ENCODE measurements at places on chromosomes 1 and 21.

GRCh38 chr1:248710305-248710900 lies 7.8 kb upstream of the OR14I1 start:
- no peak for DNase-seq

DNA sequence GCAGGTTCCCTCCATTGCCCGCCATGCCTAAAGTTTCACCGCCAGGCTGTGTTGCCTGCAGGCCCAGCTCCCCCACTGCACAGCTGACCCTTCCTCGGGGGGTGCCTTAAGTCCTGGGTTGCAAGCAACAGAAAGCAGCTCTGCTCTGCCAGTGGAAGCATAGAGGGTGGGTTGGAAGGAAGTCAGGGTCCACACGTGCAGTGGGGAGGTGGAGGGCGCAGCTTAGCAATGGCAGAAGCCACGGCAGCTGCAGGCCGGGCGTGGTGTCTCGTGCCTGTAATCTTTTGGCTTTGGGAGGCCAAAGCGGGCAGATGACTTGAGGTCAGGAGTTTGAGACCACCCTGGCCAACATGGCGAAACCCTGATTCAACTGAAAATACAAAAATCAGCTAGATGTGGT lies 106.3 kb upstream of the TMEM51 start:
- no peak for DNase-seq

- no peak for DNase-seq
Observed at GRCh38 chr1:235450886-235451483, 53.3 kb downstream of the B3GALNT2 start.

DNA sequence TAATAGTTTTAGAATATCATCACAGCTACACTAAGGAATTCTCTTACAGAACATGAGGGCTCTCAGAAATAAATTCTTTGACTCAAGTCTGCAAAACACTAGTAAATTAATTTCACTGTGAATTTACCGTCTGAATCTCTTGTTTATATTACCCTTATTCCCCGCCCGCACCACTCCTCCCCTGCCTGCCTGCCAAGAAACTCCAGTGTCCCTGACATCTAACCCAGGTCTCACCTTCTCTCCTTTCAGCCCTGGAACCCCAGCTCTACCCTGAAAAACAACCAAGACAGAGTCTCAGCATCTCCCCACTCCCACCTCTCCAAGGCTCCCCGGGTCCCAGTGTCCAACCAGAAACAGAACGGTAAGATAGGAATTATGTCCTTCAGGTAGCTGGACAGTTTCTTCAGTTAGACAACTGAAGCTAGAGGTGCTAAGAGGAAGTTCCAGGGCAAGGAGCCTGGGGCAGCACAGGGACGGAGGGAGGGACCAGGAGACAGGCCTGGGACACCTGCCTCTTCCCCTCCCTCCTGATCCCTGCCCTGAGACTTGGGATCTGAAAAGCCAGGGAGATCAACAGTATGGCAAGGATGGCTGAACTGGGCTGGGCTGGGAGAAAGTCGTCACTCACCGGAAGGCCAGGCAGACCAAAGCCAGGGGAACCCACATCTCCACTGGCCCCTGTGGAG lies 15.4 kb downstream of the COL16A1 start:
- DNase-seq, result no peak

GRCh38 chr1:226881515-226882185 lies 11.2 kb downstream of the PSEN2 start:
- no peak for DNase-seq

GRCh38 chr1:119711804-119712341 lies at the start of gene PHGDH:
Gene PHGDH (plus strand): TSS chr1:119711934. CDS start chr1:119712023, 89 bp downstream.
- DNase-seq, result peak; percentile 31

GRCh38 chr1:211951856-211952255 lies 83.5 kb downstream of the INTS7 start:
- DNase-seq, result no peak

DNA sequence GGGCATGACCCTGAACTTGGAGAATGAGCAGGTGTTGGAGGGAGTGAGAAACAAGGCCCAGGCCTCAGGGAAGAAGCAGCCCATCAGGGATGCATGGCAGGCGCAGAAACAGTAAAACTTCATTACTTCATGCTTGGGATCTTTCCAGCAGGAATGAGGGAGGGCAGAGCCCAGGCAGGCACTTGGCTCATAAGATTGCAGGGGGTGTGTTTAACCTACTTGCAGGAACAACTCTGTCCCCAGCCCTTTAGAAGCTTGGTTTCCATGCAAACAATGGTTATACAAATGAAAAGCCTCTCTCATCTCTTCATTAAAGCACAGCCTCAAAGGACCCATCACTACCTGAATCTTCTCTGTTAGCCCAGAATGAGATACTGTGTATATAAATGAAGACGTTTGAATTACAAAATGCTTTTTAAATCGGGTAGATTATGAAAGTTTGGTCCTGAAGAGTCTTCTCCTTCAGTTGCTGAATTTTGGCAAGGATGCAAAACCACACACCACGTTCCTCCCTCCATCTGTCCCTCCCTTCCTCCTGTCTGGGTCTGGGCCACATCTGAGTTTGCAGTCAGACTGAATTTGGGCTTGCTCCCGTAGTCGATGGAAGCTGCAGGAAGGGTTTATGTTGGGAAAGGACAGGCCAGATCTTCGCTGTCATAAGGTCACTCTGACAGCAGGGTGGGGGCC lies 154.4 kb upstream of the KLHDC7A start:
- DNase-seq, result no peak

DNA sequence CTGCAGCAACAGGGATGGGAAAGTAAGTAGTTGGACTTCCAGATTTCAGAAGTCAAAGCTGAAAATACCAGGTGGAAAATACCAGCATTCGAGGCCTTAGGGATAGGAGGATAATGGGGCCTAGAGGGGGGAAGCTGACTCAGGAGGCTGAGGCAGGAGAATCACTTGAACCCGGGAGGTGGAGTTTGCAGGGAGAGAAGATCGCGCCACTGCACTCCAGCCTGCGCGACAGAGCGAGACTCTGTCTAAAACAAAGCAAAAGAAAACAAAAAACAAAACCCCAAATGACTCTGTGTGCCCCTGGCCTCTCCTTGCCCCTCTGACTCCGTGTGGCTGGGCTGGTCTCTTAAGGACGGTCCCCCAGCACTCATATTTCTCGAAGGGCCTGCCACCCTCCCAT lies 3.4 kb downstream of the SH2D2A start:
- DNase-seq, result no peak

GRCh38 chr1:201216395-201217085 lies 25.9 kb downstream of the IGFN1 start:
- no peak for DNase-seq

- peak; percentile 9 for DNase-seq
Observed at GRCh38 chr1:35222322-35223083, 29.6 kb upstream of the SFPQ start.

DNA sequence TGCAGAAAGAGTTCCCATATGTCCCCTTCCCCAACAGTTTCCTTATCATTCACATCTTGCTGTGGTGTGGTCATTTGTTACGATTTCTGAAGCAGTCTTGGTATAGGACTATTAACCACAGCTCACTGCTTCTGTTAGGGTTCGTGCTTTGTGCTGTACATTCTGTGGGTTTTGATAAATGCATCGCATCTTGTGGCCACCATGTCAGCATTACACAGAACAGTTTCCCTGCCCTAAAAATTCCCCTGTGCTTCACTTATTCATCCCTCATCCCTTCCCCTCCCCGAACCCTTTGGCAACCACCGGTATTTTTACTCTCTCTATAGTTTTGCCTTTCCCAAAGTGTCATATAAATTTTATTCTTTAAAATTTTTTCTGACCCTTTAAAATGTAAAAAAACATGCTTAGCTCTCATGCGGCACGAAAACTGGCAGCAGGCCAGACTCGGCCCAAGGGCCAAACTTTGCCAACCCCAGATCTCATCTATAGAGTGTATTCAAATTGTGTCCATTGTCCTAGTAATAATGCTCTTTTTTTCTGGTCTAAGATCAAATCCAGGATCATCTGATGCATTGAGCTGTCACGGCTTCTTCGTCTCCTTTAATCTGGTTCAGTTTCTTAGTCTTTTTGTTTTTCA lies 78.2 kb downstream of the SIM2 start:
- DNase-seq, result no peak

GRCh38 chr21:41799763-41800162 lies 32.9 kb upstream of the RIPK4 start:
- DNase-seq, result no peak

GRCh38 chr1:87236585-87236984 lies 92.1 kb upstream of the LMO4 start:
- DNase-seq, result no peak

GRCh38 chr1:2783069-2783434 lies 18.4 kb downstream of the TTC34 start:
- DNase-seq, result no peak

GRCh38 chr1:200880212-200880611 lies 7.4 kb downstream of the GPR25 start:
- no peak for DNase-seq

- no peak for DNase-seq
Observed at GRCh38 chr1:184035719-184036516, 1.6 kb downstream of the COLGALT2 start.

DNA sequence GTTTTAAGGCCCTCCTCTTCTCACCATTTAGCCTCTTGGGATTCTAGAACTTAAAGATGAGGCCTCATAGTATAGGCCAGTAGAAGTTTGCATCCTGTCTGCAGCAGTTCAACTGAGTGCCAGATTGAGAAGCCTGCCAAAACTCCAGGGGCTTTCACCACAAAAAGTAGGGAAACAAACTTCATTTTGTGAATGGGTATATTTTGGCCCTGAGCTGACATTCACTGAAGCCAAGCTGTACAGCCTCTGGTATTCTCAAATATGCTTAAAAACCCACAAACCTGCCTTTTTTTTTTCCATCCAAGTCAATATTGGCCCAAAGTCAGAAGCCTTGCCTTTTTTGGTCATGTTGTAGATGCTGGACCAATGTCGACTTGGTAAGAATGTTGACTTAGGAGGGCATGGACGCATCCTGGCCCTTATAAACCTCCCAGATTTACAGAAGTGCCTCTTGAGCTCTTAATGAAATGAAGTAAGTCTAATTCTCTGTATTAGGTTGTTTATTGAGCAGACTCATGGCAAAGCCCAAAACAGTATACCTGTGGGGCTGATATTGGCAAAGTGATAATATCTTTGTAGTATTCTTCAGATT lies 337.5 kb downstream of the CHRM3 start:
- no peak for DNase-seq

DNA sequence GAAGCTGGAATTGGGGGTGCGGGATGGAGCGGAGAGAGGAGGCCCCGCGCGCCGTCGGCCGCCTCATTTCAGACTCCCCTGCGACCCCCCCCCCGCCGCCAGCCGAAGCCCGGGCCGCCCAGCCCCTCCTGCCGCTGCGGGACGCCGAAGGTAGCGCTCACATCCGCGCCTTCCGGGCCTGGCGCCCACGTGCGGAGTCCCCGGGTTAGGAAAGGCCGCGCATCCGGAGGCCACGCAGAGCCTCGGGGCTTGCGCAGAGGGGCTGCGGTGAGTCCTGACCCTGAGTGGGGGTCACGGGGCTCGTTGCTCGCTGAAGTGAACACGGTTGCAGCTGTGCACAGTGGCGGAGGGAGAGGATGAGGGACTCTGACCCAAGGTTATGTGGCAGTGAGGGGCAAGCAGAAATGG lies 552 bp upstream of the ZNF496 start:
- peak; percentile 42 for DNase-seq

GRCh38 chr1:244791061-244791460 lies 44.4 kb upstream of the COX20 start:
- no peak for DNase-seq

- DNase-seq, result no peak
Observed at GRCh38 chr1:215895276-215895675, 328.2 kb downstream of the KCTD3 start.

GRCh38 chr1:196997423-196997822 lies 20.1 kb downstream of the CFHR5 start:
- DNase-seq, result no peak

DNA sequence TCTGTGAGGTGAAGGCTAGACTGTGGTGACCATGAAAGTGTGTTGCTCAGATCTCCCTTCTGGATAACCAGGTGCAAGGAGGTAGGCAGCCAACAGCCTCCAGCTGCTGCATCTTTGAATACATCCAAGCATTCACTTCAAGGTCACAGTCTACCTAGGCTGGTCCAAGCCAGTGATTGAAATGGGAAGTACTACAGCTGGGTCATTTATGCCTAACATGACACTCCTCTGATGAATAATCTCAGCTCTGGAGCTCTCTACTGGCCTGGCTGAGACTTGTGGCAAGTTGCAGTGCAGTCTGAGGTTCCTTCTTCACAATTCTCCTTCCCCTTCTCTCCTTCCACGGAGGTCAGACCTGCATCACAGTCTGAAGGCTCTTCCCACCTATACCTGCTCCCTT lies 35.0 kb upstream of the ARHGAP29 start:
- no peak for DNase-seq

DNA sequence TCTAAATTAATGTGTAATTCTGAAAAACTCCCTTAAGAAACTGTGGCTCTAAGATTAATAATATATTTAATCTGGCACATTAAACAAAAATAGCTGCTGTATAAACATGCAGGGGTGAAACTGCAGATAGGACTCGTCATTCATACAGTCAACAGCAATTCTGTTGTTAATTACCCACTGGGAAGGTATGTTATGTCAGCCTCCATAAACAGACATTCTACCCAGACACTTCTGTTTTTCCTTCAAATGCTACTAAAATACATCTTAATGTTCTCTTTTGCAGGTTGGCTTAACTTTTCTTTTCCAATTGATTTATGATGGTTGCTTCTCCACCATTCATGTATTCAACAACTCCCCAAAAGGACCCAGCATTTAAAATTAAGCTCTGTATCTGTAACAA lies 165.6 kb downstream of the SIPA1L2 start:
- no peak for DNase-seq

GRCh38 chr1:88655685-88656299 lies 28.3 kb upstream of the PKN2 start:
- DNase-seq, result peak; percentile 50

DNA sequence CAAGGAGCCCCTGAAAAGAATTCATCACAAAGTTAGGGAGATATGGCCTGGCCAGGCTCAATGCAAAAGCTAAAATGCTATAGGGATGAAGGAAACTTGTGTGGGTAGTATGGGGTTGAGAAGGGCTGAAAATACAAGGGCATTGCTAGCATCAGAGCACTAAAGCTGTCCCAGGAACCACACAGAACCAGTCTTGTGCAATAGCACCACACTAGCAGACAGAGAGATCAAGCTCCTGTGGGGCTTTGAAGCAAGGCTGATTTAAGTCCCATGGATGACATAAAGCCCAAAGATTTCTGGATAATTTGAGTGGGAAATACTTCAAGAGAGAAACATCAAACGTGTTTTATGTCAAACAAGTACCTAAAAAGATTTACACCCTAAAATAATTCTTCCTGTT lies 97.1 kb downstream of the VAV3 start:
- no peak for DNase-seq

GRCh38 chr21:35113064-35113463 lies 64.0 kb upstream of the RUNX1 start:
- no peak for DNase-seq

- no peak for DNase-seq
Observed at GRCh38 chr1:115748401-115749150, 19.9 kb downstream of the CASQ2 start.

- DNase-seq, result no peak
Observed at GRCh38 chr1:205971082-205971481, 27.8 kb upstream of the SLC26A9 start.
